ENCODE measurements at places on chromosomes 6 and 20. TPM values are rescaled to one million over a fixed set of nuclear protein-coding genes. Genes with fewer than 3 reads are reported as not detected.

The TMEM200A gene
- 28.5 TPM for total RNA-seq

The C20orf202 gene
- total RNA-seq = 1.4 TPM

The SLPI gene
- total RNA-seq = 1,143 TPM

The GGTLC1 gene
- total RNA-seq = not detected

The WFDC5 gene
- total RNA-seq = not detected

The ARMH2 gene
- not detected for total RNA-seq

The UST gene
- 11.7 TPM for total RNA-seq

The CST5 gene
- total RNA-seq = 1.3 TPM

The CCN5 gene
- total RNA-seq = 0.53 TPM

The RCAN2 gene
- total RNA-seq = 6.6 TPM

The TP53TG5 gene
- total RNA-seq = not detected

The APOBEC2 gene
- 2.9 TPM for total RNA-seq

The PLCB1 gene
- total RNA-seq = 20.5 TPM

DNA sequence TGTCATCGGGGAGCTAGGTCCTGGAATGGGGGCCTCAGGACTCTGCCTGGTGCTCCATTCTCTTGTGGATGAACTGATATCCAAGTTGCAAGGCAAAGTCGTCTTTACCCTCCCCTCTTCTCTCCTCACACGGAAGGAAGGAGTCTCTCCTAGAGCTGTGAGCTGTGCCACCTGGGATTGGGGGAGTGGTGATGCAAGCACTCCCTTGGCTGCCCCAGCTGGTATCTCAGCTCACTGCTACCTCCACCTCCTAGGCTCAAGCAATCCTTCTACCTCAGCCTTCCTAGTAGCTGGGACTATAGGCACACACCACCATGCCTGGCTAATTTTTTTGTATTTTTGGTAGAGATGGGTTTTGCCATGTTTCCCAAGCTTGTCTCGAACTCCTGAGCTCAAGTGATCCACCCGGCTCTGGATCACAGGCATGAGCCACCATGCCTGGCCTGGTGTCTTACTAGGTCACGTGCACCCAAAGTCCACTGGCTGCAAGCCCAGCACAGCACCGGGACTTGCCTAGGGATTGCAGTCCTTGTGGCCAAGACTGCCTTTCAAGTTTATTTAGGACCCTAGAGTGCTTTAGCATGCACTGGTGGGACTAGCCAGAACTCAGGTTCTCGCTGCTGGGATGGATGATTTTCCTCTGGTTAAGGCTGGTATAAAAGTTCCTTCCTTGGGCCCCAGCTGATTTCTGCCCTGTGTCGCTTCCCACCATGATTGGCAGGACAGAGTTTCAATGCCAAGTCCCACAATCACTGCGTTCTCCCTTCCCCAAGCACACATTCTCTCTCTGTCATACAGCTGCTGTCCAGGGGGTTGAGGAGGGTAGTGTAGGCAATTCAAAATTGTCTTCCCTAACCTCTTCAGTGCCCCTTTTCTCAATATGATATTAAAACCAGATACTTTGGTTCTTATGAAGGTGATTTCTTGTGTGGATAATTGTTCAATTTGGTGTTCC lies 33.5 kb downstream of the SMAP1 start:
- no peak for DNase-seq

DNA sequence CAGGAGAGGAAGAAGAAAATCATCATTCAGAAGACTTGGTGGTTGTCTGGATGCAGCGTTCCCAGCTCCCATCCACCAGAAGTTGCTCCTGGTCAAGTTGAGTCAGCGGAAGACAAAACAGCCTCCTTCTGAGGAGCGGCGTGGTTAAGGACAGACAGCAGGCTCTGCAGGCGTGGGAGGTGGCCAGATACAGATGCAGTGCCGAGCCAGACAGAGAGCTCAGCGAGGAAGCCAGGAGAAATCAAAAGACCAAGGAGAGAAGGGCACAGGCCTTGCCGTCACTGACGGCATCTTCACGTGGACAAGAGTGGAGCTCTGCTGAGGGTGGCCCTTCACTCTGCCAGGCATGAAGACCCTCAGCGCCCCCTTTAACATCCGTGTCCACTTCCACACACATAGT lies 158.5 kb downstream of the THBS2 start:
- DNase-seq = no peak

- peak; percentile 88 for DNase-seq
Observed at GRCh38 chr6:27871924-27872638, 40.1 kb downstream of the OR2B2 start.

DNA sequence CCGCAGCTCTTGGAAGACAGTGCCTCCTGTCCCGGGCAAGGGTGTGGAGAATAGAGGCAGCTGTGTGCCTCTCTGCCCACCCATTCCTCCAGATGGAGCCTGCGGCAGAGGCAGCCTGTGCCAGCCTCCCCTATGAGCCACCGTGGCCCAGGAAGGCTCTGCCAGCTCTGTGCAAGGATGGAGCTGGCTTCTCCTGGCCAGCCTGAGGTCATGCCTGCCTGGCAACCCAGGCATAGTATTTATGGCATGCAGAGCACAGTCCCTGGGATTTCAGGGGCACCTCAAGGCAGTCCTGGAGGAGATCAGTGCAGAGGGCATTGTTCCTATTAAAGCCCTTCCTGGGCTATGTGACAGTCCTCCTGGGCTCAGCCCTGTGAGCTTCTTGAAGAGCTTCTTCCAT lies 1.5 kb downstream of the EPB41L1 start:
- no peak for DNase-seq

DNA sequence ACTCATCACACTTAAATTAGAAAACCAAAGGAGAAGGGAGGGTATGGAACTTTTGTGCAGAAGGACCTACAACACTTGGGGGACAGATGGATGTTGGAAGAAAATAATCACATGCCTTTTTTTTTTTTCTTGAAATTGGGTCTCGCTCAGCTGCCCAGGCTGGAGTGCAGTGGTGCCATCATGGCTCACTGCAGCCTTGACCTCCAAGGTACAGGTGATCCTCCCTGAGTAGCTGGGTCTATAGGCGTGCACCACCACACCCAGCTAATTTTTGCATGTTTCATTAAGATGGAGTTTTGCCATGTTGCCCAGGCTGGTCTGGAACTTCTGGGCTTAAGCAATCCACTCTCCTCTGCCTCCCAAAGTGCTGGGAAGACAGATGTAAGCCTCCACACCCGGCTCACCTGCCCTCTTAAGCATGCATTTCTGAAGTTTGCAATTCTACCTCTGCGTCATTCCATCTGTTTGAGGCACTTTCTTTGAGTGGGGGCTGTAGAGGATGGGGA lies 370.8 kb upstream of the JARID2 start:
- DNase-seq = no peak

DNA sequence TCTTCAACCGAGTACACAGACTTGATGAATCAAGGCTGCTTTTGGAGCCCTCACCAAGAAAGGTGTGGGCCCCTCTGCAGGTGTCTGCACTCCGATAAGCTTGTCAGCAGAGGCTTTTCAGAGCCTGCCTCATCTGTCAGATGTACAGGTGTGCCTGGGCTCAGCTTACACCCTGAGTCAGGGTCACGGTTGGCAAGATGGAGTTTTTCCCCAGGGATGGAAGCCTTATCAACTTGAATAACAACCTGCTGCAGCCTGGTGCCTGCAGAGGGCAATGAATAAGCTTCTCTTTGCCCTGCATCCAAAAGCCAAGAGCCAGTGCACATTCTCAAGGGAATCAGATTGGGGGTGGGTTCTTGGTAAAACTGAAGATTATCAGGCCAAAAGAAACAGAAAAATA lies 427.1 kb downstream of the CD83 start:
- DNase-seq = no peak

- DNase-seq = peak; percentile 48
Observed at GRCh38 chr20:38725931-38726803, 1.9 kb downstream of the SLC32A1 start.

GRCh38 chr20:2602046-2602735 lies 50.2 kb upstream of the NOP56 start:
- DNase-seq = no peak

DNA sequence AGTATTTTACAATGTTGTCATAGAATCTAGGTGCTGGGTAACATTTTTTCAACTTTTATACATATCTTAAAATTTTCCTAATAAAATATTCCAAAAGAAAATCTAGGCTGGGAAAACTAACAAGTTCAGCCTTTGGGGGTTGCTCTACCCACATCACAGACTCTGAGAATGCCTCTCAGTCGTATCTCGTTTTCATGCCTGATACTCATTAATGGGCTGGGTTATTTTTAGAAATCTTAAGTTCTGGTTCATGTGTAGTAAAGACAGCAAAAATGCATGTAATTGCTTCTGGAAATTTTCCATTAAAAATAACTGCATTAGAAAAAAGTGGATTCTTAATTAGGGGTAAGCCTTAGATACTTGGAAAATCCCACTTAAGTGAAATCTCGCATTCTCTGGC lies 149.3 kb downstream of the SLC24A3 start:
- DNase-seq = no peak

GRCh38 chr6:106220485-106220884 lies 105.1 kb downstream of the ATG5 start:
- no peak for DNase-seq

DNA sequence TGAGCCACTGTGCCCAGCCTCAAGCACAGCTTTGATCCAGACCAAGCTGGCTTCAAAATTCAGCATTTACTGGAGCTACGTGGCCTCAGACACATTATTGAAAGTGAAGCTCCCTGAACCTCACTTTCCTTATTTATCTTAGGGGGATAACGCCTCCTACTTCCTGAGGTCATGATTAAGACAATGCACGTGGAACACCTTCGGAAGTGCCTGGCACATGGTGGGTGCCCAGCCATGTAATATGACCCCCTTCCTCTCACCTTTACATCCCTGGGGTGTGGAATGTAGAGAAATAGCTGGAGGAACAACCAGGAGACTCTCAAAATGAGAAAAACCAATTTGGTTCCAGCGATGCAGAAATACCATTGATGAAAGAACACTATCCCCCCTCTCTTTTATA lies 1.6 kb upstream of the CLPS start:
- no peak for DNase-seq

- peak; percentile 32 for DNase-seq
Observed at GRCh38 chr6:37160922-37161778, 8.8 kb upstream of the PIM1 start.

GRCh38 chr6:119215885-119216590 lies 133.5 kb downstream of the MAN1A1 start:
- no peak for DNase-seq

DNA sequence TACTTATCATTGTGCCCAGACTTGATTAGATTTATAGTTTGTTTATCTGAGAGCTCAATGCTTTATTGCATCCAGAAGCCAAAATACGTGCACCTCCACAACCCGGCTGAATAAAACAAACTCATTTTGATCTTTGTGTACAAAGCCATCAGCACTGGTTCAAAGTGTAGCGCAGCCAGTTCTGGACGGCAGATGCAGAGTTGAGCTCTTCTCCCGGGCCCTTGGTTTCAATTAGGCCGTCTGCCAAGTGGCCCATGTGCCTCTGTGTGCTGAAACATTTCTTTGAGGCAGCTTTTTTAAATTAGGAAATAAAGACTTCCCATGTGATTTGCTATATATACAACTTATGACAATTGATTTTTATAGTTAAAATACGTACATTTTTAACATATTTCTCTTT lies 96.2 kb upstream of the RSPO3 start:
- peak; percentile 42 for DNase-seq

- no peak for DNase-seq
Observed at GRCh38 chr20:37257988-37258387, 3.6 kb downstream of the GHRH start.

DNA sequence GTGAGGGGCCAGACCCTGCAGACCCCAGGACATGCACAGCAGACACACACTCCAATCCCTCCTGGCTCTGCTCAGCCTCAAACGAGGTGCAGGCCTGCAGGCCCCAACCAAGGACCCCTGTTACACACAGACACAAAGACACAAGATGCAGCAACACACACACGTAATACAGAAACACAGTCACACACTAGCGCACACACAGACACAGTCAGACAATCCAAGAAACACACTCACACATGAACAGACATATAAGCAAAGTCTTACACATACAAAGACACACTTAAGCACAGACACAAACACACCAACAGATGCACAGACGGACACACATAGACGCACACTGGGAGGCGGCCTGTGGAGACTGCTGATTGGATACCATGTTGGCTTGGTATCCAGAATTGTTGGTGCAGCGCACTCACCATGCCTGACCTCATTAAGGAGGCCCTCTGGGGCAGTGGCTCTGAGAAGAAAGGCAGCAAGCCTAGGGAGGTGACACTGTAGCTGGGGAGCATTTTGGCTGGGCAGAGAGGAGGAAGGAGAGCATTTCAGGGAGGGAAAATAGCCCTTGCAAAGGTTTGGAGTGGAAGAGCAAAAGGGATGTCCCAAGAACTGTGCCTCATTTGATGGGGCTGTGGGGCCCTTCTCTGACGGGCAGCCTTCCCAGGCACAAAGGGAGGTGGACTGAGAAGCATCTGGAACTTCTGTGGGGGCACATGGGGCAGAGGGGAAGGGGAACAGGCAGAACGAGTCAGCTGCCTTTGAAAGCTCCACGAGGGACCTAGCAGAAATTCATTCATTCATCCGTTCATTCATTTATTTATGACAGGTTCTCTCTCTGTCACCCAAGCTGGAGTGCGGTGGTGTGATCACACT lies 1.4 kb upstream of the HSPA12B start:
- DNase-seq = no peak

GRCh38 chr20:48419173-48419572 lies 408.6 kb downstream of the PREX1 start:
- DNase-seq = no peak

- peak; percentile 73 for DNase-seq
Observed at GRCh38 chr20:51366155-51366886, 176.2 kb downstream of the NFATC2 start.

DNA sequence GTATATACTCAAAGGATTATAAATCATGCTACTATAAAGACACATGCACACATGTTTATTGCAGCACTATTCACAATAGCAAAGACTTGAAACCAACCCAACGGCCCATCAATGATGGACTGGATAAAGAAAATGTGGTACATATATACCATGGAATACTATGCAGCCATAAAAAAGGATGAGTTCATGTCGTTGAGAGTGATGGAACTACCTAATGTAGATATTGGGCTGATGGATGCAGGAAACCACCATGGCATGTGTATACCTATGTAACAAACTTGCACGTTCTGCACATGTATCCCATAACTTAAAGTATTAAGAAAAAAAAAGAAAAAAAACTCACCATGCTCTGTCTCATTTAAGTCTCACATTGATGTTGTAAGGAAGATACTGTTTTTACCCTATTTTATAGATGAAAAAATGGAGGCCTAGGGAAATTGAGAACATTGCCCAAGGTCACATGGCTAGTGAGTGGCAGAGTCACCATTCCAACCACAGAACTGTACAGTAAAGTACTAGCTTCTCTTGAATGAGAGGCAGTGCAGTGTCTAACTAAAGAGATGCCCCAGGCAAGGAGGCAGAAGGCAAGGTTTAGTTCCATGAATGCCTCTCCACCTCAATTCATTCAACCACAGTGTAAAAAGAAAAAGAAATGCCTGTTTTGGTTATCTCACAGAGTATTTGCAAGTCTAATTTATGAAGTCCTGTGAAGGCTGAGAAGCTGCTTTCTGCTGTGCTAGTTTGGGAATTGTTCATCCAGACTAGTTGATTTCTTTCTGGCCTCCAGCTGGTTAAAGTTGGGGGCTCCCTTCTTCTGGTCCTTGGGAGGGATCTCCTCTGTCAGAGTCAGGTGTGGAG lies 68.2 kb downstream of the FIG4 start:
- no peak for DNase-seq

DNA sequence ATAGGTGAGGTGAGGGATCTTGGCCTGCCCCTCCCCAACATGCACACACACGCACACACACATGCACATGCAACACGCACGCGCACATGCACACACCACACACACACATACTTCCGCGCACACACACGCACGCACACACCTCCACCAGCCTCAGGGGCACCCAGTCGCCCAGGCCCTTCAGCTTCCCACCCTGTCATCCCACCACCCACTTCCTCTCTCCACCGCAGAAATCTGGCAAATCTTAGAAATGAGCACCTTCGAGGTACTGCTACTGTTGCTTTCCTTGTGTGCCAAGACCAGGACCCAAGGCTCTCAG lies 1.2 kb downstream of the SPDEF start:
- DNase-seq = no peak

All from hepatocyte (in vitro differentiated cells).